Stimulated activated CD4-positive, alpha-beta T cell treated with anti-CD3 and anti-CD28 coated beads, Interleukin-15, amount 100 ng/mL, for 24 hours (primary cell): ENCODE measurements at places on chromosomes 1 and 21.

- DNase-seq, result no peak
These were observed 41.3 kb downstream of the TBCE start for GRCh38 chr1:235408503-235408960.

GRCh38 chr1:57683037-57683942 lies 259.4 kb upstream of the DAB1 start:
- DNase-seq, result no peak

GRCh38 chr21:16376673-16377072 lies 646.9 kb downstream of the USP25 start:
- no peak for DNase-seq

GRCh38 chr1:43396059-43396458 lies 6.4 kb downstream of the SZT2 start:
- DNase-seq, result no peak

DNA sequence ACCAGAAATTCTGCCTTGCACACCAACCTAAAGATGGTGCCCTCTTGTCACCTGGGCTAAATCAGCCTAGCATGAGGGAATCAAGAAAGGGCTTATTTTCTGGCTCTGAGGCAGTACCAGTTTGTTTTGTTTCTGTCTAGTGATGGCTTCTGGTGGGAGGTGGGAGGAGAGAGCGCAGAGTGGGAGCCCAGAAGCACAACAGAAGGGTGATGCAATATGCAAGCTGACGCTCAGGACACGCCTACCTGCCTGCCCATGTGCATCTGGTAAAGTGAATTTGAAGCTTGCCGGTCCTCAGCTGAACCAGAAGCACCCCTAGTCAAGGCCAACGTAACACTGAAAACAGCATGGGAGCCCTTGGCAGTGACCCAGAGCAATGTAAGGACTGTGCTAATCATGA lies 138.4 kb upstream of the TIAM1 start:
- DNase-seq, result no peak

DNA sequence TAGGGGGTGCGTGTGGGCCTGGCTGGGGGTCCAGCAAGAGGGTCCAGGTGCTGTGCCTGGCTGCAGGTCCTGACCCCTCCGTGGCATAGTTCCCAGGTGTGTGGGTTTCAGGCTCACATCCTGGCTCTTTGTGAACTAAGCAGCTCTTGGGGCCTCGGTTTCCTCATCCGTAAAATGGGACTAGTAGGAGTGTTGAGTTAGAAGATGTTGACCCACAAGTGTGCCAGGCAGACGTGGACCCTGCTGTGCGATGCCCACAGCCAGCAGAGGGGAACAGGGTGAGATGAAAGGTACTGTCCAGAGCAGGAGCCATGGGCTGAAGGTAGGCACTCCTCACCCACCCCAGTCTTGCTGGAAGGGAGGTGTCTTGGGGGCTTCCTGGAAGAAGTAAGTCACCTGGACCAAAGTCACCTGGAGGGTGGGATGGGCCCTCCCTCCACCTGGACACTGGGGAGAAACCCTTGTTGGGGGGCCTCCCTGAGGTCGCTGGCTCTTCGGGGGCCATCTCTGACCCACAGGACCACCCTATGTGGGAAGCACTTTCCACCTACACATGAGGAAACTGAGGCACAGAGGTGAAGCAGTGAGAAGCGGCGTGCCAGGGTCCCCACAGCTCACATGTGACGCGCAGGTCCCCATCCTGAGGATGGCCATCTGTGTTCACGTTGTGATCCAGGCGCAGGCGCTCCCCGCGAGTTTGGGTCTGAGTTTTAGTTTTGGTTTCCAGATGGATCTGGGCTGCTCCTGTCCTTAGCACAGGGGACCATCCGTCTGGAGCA lies 1.4 kb downstream of the ARHGEF16 start:
- no peak for DNase-seq

DNA sequence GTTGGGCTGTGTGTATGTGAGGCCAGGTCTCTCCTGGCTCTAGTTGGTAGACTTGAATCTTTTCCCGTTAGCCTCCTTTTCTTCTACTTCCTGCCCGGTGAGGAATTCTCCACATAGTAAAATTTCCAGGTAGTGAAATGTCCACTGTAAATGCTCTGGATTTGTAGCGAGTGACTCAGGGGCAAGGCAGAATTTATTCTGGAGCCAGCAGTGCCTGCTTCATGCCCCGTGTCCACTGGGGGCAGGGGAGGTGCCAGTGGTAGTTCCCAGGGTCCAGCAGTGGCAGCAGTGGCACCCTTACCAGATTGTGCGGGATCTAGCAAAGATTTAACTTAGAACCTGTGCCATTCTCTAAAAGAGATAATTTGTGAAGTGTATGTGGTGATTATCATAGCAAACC lies 74.5 kb upstream of the USP24 start:
- no peak for DNase-seq

DNA sequence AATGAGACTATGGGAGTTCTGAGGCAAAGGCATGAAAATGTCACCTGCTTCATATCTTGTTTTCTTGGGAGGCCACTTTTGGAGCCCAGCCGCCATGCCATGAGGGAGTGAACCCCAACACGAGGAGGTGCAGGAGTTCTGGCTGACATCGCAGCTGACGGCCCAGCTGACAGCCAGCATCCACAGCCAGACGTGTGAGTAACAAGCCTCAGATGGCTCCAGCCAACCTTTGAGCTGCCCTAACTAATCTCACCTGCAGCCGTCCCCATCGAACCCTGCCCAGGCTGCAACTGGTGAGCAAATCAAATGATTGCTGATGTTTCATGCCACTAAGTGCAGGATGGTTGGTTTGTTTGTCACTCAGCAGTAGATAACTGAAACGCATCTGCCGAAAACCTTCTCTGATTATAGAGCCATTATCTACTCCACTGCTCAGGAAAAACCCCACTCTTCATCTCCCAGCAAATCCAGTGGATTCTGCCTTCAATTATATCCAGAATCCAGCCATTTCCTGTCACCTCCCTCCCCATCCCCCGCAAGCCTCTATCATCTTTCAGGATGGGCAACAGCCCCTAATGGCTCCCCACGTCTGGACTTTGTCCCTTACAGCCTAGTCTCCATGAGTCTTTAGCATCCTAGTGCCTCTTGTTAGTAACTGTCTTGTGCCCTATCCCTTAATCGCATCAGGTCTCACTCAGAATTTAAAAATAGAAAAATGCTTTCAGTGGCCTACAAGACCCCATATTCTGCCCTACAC lies 18.5 kb upstream of the RAB4A start:
- no peak for DNase-seq

DNA sequence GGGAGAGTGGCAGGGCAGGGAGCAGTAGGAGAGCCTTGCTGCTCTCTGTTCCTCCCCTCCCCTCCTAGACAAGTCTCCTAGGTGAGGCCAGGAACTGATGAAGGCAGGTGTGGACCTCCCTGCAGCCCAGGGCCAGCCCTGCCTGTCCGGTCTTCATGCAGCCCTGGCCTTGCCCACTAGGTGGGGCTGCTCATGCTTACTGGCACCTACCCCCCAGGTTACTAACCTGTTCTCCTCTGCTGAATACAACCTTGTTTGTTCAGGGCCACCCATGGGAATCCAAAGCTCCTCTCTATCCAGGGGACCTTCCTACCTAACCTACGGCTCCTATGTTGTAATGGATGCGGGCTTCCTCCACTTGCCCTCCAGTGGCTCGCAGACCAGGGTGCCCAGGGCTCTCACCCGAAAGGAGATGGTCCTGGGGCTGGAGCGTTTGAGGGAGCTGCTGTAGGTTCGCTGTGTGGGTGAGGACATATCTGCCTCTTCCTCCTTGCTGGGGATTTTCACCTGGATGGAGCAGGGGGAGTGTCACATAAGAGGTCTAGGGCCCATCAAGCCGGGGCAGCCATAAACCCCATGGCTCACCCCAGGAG lies 7.9 kb upstream of the TNNT2 start:
- DNase-seq, result peak; percentile 68

DNA sequence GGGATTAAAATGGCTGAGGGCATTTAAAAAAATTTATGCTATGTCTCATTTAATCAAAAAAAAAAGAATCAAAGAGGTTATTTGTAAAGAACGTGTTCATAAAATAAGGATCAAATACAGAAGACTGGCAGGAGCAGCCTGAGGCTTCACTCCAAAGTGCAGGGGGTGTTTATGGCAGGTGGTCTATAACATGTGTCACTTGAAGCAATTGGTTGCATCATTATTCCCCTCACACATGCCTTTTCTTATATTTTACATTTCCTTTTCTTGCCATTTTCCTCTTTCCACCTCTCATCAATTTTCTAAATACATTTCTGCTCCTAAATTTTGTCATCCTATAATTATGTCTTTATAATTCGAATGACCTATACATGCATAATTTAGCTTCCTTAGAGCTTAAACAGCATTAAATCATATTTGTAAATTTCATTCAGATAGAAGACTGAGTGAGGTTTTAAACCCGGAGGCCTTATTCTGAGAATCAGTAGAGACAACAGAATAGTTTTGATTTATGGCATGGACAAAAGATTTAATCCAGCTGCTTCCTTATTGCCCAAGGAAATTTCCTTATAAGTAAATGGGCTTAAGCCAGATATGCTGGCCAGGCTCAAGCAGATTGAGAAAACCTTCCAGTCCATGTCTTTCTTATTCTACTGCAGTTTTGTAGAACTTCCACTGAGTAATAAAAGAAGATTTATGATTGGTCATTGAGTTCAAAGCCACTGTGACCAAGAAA lies 322.8 kb downstream of the TGFB2 start:
- DNase-seq, result no peak

GRCh38 chr21:21268061-21268471 lies 269.9 kb downstream of the NCAM2 start:
- no peak for DNase-seq

- DNase-seq, result no peak
These were observed 43.1 kb upstream of the PLD5 start for GRCh38 chr1:242567596-242567995.

DNA sequence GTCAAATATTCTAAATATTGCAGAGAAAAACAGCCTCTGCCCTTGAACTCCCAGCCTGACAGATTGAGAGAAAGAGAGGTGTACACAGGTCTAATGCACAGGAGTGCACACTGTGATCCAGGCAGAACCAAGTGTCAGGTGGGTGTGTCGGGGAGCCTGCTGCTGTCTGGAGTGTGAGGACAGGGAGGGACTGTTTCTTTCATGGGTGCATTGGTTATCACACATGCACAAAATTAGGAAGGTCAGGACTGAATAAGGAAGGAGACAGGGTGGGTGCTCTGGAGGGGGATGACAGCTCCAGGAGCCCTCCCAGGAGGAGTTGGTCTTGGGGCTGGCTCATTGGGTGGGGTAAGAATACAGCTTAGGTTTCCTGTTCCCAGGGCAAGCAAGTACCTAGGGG lies 13.3 kb upstream of the PINK1 start:
- DNase-seq, result no peak

GRCh38 chr1:170134521-170134920 lies 11.2 kb upstream of the NTMT2 start:
- DNase-seq, result no peak

DNA sequence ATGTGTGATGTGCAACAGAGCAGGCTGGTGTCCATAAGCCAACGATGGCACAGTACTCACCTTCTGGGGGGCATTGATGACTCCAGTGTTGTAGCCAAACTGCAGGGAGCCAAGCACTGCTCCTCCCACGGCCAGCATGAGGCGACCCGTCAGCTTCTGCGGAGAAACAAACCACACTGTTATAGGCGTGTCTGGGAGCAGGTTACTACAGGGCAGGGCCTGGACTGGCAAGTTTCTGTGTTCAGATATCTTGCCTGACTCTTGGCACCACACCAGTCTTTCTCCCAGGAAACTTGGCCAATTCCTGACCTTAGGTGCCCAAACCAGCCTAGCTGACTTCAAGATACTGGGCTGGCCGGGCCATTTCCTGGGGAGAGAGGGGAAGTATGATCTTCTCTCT lies 15.5 kb downstream of the SLC2A1 start:
- DNase-seq, result no peak

DNA sequence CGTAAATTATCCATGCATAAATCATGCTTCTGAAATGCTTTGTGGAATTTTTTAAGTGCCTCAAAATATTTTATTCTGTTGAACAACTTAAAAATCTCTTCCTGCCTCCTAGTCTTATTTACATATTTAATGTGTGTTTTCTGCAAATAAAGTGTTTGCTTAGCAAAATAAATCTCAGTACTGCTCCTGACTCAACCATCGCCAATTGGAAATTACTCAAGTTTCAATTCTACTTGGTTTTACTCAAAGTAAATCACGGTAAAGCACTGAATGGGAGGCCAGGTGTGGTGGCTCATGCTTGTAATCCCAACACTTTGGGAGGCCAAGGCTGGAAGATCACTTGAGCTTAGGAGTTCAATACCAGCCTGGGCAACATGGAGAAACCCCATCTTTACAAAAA lies 152.2 kb upstream of the NR5A2 start:
- DNase-seq, result no peak

GRCh38 chr21:16426936-16427335 lies 697.2 kb downstream of the USP25 start:
- no peak for DNase-seq

DNA sequence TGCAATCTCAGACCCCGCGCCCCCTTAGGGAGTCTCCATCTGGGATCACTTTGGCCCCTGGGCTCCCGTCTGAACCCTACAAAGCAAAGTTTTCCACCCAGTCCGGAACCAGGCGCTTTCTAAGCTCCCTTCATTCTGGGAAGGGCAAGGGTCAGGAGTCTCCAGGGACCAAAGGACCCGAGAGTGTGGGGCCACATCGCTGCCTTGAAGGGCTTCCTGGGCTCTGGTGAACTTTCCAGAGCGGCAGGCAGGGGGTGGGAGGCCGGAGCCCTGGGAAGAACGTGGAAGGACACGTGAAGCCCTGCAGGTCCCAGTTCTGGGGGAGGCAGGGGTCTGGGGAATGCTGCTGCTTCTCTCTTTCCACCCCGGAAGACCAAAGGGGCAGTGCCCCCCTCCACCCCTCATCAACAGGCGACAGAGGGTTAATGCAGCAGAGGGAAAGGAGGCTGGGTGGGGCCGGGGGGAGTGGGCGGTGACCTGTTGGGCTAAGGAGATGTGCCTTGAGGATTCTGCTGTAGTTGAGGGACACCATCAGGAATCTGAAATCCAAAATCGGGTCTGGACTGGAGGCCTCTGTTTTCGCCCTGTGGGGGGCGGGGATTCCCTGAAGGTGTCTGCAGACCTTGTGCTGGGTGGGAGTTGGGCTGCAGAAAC lies 734 bp downstream of the CDK18 start:
- DNase-seq, result peak; percentile 9

- DNase-seq, result no peak
These were observed 270.7 kb downstream of the S1PR1 start for GRCh38 chr1:101507547-101507971.

DNA sequence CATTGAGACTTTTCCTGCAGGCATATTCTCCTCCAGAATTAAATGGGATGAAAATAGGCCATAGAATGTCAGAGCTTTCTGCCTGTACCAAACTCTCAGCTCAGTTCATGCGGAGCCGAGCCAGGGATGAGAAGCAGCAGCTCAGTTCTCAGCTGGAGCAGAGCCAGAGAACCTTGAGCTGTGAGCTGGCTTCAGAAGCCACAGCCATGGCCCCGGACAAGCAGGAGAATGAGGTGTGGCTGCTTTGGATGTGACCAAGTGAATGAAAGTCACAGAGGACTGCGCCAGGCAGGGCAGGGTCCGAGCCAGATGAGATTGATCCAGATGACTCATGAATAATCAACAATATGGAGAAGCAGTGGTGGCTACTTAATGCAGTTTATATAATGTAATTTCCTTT lies 633.8 kb downstream of the NCAM2 start:
- DNase-seq, result no peak

GRCh38 chr1:62433861-62434617 lies 2.8 kb upstream of the USP1 start:
- no peak for DNase-seq

GRCh38 chr21:42107881-42108553 lies 36.9 kb downstream of the UMODL1 start:
- peak; percentile 78 for DNase-seq
